ENCODE measurements at places on chromosomes 12 and 14. TPM values are rescaled to one million over a fixed set of nuclear protein-coding genes. Genes with fewer than 3 reads are reported as not detected.
A peak's percentile ranks its signal among the peaks of the same experiment; 100 is the strongest.

GRCh38 chr12:50182461-50182860 lies 15.3 kb upstream of the CERS5 start:
- no peak for DNase-seq

- no peak for DNase-seq
Observed at GRCh38 chr14:104693482-104694431, 4.3 kb downstream of the INF2 start.

GRCh38 chr14:60061371-60061770 lies 30.4 kb upstream of the PCNX4 start:
- no peak for DNase-seq

- no peak for DNase-seq
Observed at GRCh38 chr12:16515666-16516065, 90.3 kb downstream of the LMO3 start.

DNA sequence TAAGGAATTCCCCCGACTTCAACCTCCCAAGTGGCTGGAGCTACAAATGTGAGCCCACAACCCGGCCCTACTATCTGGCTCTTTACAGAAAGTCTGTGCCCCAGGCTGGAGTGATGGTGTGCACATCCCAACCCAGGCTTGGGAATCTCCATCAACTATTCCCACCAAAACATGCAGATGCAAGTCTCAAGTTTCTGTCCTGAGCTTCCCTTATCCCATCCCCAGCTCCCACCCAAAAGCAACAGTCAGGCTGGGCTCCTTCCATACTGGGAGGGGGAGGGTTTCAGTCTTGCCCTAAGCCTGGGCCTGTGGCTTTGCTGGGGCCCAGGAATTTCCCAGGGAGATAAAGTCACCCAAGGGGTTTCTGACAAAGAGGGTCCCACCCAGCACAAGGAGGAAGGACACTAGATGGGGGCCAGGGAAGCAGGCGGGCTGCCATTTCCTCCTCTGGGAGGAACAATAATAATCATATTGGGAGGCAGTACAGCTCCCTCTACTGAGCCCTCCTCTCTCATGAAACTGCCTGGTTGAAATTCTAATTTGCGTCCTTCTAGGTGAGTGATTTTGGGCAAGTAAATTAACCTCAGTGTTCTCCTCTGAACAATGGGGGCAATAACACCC lies 8.0 kb downstream of the SLC8B1 start:
- DNase-seq: no peak

DNA sequence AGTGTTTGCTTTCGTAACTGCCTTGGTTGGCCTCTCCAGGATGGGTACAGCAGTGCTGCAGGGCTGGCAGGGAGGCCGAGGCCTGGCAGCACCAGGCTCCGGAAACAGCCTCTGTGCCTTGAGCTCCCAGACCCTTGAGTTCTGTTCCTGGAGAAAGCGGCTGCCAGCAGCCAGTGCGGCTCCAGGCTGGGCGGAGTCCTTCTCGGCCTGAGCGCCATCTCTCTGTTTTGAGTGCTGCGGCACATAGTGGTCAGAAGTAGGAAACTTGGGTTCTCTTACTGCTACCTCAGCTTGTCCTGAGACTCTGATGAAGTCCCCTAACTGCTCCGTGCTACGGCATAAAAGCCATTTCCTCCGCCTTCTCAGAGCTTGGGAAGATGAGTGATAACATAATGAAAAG lies 65.9 kb downstream of the KCNA1 start:
- DNase-seq: no peak

DNA sequence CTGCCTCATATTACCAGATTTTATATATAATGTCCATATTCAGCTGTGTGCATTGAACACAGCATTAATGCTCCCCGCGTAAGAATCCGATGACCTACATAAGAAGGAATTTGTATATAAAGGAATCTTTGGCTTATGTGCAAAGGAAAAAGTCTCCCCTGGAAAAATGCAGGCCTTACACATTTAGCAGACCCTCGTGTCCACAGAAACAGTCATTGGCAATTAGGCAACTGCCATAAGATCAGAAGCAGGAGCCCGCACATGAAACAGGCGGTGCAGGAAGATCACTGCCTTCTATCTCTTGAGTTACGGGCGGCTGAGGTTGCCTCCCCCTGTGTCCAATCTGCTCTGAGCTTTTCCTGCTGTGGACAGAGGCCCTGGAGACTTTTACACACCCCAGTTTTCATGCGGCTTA lies 63.2 kb upstream of the RFX4 start:
- DNase-seq: no peak

DNA sequence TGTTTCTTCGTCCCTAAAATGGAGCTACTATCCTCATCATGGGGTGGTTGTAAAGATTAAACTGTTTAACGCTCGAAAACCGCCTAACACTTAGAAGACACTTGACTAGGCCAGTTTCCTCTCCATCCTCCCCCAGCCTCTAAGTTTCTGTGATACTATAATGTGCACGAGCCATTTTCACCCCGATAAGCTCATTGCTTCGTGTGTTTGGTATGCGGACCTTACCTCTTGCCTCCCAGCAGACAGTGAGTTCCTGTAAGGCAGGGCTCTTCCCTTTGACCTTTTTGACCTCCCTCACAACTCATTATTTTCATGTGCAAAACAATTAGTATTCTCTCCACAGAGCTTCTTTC lies 499 bp upstream of the GXYLT1 start:
- no peak for DNase-seq

- no peak for DNase-seq
Observed at GRCh38 chr12:62766496-62766895, 168.5 kb downstream of the PPM1H start.

DNA sequence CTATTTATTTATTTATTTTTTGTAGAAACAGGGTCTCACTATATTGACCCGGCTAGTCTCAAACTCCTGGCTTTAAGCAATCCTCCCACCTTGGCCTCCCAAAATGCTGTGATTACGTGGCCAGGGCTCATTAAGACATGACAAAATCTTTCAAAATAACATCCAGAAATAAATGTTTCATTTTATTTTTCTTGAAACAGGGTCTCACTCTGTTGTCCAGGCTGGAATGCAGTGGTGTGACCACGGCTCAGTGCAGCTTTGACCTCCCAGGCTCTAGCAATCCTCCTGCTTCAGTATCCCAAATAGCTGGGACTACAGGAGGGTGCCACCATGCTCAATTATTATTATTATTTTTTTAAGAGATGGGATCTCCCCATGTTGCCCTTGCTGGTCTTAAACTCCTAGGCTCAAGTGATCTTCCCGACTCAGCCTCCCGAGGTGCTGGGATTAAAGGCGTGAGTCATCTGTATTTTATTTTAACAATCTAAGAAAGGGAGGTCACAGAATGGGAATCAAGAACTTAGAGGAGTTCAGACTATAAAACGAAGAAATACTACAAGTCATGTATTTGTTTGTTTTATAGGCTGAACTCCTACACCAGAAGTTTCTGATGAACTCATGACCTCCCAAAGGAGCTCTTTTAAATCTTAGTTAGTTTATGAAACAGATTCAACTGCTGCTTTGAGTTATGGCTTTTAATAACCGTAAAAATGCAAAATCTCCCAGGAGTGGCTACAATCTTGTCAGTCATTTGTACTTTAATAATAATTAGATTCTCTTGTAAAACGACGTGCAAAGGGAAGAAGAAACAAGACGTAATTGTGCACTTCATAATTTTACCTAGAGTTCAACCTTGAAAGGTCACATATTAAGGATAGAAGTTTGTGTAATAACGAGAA lies 2.1 kb upstream of the TMEM263 start:
- DNase-seq: no peak

GRCh38 chr14:100664231-100664630 lies 62.5 kb upstream of the DLK1 start:
- DNase-seq: no peak

- no peak for DNase-seq
Observed at GRCh38 chr12:47504775-47505446, 200.9 kb downstream of the RPAP3 start.

DNA sequence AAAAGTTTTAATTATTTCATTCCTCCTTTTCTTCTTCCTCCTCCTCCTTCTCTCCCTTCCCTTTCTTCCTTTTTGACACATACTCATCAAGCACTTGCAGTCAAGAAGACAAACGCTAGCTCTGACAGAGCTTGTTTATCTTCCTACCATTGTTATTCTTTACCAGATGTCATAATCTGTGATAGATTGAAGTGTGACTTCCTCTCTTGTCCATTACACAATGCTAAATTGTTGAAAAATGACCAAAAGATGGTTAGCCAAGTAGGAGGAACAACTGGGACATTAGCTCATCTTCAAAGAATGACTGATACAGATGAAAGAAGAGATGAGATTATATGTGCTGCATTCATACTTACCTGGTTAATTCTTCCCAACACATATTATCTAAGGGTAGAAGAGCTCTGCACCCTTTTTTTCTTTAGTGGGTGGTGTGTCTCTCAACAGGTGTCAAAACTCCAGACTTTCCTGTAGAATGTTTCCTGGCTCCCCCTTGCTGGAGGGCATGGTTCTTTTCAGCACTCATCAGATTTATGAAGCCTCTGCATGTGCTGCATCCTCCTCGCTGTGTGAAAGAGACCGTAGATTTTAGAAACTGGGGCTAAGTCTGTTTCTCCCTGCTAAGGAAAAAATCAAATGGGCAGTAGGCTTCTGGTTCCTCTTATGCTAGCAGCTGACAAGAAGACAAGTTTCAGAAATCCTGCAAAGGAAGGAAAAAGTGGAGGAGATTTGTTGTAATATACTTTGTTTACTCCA lies 147.1 kb downstream of the TMX1 start:
- no peak for DNase-seq

DNA sequence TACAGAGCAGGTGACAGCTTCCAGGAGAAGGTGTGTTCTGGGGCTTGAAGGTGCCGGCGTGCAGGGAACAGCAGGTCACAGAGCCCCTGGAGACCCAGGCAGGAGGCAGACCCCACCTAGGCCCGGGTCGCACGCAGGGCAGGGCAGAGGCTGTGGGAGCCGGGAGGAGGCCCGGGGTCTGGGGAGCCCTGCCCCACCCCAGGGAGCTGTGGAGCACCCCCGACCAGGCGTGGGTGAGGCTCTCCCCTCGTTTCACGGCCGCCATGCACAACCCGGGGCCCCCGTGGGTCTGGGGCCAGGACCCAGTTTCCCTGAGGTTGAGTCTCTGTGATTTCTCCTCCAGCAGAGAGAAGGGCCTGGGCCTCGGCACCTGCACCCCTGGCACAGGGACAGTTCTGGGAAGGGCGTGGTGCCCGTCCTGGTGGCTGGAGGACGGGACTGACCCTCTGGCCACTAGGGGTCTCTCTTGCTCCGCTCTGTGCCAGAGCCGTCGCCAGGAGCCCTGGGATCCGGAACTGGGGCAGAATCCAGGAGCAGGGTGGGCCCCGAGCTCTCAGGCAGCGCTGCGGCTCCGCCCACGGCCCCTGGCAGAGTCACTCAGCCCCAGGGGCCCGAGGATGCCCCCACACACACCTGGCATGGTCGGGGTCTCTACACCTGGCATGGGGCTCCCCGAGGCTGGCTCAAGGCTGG lies 75.2 kb upstream of the FBRSL1 start:
- DNase-seq: peak; percentile 5

DNA sequence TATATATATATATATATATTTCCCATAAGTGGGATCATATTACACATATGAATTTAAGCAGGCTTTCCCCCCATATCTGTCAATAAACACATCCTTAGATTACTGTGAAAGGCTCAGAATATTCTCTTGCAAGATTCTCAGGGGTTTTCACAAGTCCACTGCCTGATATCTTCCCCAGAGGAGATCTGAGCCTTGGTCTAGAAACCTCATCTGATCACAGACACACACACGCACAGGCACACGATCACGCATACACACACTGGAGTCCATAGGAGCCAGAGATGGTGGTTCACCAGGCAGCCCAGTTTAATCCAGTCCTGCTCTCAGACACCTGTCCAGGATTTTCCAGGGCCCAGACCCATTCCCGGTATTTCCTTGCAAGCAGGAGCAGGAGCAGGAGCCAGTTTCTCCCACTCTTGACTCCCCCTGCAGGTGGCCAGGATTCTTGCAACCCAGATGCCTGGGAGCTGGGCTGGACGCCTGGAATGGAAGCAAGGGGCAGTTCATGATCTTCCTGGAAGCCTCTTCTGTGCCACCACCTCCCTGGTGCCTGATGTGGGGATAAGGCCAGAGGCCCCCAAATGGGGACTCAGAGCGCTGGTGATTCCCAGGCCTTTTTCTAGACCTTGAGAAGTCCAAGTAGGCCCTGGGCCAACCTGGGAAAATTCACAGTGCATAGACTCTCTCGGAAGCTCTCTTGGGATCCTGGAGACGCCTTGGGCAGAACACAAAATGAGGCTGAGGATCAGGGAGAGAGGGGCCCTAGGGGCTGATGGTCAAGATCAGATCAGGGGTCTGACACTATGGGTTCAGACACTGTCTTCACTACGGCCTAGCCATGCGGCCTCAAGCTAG lies 16.5 kb upstream of the KRT78 start:
- no peak for DNase-seq

GRCh38 chr12:104257913-104258472 lies 42.4 kb downstream of the TXNRD1 start:
- no peak for DNase-seq

DNA sequence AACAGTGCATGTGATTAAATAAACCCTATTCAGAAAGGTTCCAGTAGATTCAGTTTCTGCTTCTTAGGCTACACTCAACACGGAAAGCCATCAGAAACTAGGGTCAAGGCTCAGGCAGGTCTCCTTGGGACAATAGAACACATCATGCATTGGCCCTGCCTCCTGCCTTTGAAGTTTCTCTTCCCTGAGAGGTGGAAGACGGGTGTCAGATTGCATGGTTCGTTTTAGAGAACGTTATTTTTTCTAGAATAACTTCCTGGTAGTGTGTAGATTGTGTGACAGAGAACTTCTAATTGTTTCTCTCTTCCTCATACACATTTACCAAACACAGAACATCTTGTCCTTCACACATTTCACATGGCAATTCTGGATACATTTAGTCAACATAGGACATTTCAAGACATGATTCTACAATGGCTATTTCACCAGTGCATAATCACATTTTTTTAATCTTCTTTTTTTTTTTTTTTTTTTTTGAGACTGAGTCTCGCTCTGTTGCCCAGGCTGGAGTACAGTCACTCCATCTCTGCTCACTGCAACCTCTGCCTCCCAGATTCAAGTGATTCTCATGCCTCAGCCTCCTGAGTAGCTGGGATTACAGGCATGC lies 106.6 kb upstream of the AMN1 start:
- no peak for DNase-seq

DNA sequence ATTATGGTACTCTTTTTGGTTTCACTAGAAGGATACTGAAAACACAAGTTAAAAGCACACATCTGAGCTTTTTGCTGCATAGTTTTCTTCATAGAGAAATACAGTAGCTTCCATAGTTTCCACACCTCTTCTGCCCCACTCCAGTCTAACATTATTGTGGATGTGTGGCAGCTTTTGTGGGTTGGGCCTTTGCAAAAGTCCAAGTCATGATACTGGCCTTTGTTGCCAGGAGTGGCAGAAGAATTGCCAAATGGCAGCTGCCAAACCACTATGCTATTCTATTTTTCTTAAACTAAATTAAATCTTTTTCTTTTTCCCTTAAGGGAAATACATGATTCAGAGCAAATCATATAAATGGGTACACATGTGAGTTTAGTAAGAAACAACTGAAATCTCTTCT lies 114.8 kb downstream of the PLEKHA5 start:
- no peak for DNase-seq

The COQ10A gene
- total RNA-seq: 9.2 TPM

The FIGNL2 gene
- 0.73 TPM for total RNA-seq

The LMNTD1 gene
- 0.82 TPM for total RNA-seq

The KCNJ8 gene
- 0.10 TPM for total RNA-seq

The PKP2 gene
- 1.5 TPM for total RNA-seq

Measured in glomerular endothelial cell (primary cell).